ENCODE measurements at places on chromosomes 16 and 17.

DNA sequence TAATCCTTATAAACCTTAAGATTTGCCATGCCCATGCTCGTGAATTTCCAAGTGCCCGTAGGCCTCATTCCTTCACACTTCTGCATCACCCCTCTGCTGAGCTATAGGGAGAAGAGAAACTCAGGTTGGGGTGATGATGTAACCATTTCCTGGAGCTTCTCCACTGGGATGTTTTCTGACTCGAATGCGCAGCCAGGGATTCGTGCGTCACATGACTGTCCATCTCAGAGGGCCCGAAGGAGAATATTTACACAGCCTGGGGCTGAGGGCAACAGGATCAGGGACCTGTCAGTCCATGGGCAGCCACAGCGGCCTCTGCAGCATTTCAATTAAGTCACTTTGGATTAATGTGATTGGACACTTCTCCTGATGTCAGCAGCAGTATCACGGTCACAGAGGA, 8.7 kb downstream of the GSG1L2 start:
- no peak for DNase-seq

- DNase-seq: no peak
Observed at GRCh38 chr16:23316634-23317265, 14.6 kb downstream of the SCNN1B start.

DNA sequence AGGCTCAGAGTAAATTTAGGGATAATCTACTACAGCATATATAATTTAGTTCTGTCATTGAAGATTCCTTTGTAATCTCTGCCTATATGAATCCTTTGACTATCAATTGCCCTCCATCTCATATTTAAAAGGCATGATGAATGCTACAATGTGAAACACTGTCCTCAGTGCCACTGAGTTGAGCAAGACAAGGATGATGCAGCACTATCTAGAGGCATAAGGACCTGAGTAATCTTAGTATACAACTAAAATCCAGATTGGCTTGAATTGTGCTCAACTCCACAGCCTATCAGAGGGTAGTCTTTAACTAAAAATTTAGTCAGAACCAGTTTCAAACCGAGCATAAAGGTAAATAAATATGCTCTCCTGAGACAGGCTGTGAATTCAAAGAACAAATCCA, 11.6 kb upstream of the STRADA start:
- no peak for DNase-seq

GRCh38 chr16:192686-193085, 12.4 kb downstream of the HBQ1 start:
- no peak for DNase-seq

DNA sequence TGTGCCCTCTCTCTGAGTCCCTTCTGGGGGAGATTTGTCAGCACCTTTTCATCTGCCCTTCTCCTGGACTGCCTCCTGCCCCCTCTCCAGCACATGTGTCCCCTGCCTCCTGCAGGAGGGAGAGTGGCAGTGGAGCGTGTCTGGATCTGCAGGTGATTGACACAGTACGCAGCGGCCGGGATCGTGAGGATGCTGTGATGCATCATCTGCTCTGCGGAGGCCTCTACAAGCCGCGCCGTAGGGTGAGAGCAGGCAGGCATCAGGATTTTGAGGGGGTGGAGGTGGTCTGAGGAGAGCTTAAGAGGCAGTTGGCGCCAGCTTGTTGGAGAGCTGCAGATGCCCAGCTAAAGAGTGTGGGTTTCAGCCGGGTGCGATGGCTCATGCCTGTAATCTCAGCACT, 10.9 kb downstream of the SLC9A5 start:
- no peak for DNase-seq

- no peak for DNase-seq
Observed at GRCh38 chr17:17540935-17541639, 44.9 kb upstream of the RASD1 start.

GRCh38 chr16:75402821-75403475, 30.4 kb downstream of the CFDP1 start:
- no peak for DNase-seq

DNA sequence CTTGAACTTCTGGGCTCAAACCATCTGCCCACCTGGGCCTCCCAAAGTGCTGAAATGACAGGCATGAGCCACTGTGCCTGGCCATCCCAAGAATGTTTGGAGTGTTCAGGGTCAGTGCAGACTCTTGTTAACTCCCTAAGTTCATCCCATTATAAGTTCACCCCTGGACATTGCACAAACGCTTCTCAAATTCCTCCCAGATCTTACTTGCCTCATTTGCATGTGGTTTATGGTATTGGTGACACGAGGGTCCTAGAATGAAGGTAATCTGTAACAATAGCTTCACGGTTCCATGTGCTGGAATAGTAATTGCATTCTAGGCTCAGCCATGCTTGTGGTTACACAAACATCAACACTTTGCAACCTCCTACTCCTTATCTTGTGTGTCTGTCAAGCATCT, 5.0 kb upstream of the CCDC42 start:
- DNase-seq: no peak

- DNase-seq: no peak
Observed at GRCh38 chr17:16926571-16927451, 45.1 kb downstream of the TNFRSF13B start.

GRCh38 chr17:9936095-9936494, 31.0 kb upstream of the RCVRN start:
- DNase-seq: no peak

DNA sequence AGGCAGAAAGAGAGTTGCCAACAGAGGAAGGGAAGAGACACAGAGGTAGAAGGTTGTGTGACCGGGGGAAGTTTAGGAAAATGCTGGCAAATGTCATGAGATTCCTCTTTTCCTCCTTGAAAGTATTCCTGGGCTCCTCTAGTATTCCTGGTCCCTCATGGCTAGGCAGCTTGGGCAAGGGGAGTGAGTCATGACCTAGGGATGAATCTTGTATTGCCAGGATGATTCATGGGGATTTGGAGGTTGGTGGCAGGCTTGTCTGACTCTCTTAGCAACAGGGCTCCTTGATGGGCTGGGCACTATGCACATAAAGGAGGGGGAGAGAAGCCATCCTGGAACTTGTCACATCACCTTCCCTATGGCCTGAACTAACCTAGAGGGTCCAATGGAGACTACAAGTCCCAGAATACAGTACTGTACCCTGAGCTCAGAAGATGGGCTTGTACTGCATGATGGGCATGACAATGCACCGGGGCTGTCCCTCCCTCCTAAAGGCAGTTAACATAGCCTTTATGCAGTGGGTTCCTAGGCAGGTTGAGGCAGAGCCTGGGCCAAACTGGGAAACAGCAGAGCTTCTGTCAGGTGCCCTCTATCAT, 2.1 kb upstream of the SEZ6 start:
- no peak for DNase-seq

DNA sequence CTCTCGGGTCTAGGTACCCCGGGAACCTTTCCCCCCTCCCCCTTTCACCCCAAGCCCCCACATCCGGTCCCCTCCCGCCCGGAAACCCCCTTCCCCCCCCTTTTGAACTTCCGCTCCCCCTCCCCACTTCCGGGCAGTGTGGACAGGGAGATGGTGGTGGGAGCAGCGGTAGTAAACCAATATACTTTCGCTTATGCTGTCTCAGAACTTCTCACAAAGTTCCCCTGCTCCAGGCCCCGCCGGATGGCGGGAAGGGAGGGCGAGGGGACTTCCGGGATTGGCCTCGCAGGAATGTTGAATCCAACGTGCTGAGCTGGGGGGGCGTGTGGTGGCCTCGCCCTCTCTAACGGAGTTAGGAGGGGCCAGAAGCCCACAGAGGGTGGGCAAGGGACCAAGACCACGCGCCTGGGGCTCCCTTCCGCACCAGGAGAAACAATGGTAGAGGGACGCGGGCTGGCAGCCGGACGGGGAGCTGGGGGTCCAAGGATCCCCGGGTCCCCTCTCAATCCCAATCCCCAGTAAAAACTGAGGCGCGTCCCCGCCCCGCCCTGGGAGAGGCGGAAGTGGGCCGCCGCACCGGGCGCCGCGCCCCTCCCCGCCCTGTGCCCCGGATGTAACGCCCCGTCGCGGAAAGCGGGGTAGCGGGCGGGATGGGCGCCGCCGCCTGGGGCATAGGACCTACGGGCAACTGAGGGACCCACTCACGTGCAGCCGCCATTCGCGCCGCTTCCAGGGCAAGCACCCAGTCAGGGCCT, 742 bp downstream of the PFN1 start:
- peak; percentile 48 for DNase-seq

DNA sequence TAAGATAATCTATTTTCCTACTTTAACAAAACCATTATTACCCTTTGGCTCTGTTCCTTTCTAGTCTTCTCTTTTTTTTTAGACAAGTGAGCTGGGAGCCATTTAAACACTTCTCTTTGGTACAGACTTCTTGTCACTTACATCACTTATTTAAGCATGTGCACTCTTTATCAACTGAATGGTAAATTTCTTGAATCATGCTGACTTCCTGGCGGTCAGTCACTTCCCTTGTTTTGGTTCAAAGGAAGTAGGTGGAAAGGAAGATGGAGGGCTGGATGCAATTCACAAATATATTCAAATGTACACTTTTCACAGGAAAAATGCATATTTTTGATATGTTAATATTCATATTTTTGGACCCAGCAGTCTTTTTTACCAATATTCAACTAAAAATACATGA, 97.1 kb downstream of the ITFG1 start:
- DNase-seq: no peak

- DNase-seq: no peak
Observed at GRCh38 chr16:59168461-59169114, 434.5 kb upstream of the GOT2 start.

GRCh38 chr17:2563061-2563460, 30.4 kb upstream of the PAFAH1B1 start:
- DNase-seq: no peak

All from effector CD8-positive, alpha-beta T cell (primary cell).